ENCODE measurements at places on chromosomes 13 and 19.

DNA sequence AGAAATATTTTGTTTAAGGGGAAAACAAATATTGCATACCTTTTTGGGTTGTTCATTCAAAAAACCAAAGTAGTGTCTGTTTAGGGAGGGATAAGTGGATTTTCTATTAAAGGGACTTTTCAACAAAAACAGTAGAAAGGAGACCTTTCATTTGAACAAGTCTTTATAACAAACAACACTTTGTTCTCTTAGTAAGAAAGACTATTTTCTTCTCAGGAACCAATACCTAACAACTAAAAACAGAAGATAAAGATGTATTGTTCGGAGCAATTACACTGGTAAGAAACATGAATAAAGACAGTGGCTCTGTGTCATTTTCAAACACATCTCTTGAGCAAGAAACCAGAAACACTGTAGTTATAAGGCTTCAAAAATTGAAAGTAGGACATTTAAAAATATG lies 1610.1 kb upstream of the PCDH20 start:
- DNase-seq, result no peak

GRCh38 chr19:955803-956765 lies 28.1 kb upstream of the WDR18 start:
- no peak for DNase-seq

DNA sequence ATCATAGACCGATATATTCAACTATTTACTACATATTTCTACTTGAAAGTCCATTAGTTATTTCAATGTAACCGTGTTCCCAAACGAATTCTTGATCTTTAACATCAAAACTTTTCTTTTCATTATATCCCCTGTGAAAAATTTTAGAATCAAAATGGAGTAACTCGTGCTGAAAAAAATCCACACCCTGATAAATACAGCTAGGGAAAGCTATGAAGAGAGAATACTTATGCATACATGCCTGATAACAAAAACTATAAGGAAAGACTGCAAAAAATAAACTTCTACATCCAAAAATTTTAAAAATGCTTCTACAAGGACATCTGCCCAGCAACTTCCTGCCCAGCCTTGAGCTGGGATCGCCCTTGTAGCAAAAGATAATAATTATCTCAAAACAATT lies 2458.3 kb upstream of the PCDH20 start:
- no peak for DNase-seq

DNA sequence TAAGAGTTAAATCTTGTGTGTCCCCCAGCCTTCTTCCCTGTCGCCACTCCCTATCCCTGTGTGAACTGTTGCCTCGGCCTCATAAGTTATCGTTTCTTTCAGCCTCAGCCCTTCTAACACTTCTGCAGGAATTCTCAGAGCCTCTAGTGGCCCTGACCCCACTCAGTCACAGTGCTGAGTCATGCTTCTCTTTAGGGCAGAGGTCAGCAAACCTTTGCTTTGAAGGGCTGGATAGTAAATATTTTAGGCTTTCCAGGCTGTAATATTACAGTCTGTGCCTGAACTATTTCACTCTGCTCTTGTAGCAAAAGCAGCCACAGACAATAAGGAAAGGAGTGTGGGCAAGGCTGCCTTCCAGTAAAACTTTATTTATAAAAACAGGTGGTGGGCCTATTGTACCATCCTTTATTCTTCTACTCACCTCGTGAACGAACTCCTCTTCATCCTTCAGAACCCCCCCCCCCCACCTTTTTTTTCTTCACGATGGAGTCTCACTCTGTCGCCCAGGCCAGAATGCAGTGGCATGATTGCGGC lies 22.1 kb downstream of the MYO9B start:
- no peak for DNase-seq

GRCh38 chr19:3547301-3547731 lies 8.3 kb downstream of the TEKTIP1 start:
- no peak for DNase-seq

DNA sequence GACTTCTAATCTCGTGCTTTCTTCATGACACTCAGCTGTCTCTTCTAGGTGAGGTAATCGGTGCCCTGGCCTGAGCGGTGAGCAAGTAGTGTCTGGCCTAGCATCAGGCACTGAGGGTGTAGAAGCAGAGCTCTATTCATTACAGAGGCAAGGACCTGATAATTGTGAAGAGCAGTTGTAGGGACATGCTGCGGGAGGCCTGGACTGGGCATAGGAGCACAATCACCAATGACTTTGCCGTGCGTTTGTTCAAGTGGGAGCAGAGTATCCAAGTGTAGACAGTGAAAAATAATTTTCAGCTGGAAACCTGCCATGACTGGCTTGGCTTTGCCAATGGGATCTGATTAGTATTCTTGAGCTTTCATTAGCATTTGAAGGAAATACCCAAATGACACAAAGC lies 32.1 kb upstream of the DCLK1 start:
- no peak for DNase-seq

- no peak for DNase-seq
Observed at GRCh38 chr13:62176051-62176450, 760.4 kb upstream of the PCDH20 start.

DNA sequence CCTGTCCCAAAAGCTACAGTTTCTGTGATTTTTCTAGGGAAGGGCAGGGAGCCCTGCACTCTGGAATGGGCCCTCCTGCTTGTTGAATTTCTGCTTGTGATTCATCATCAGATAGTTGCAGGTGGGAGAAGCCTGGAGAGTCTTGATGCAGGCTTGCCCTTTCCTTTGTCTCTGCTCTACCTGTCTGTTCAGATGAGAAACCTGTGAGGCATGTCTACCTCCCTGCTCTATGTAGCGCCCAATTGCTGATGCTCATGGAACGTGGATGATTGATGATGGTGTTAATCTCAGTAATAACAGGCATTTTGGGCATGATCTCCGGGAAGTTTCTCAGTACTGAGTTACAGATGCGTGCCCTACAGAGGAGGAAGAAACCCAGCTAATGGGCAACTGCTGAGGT lies 10.9 kb upstream of the CBY2 start:
- no peak for DNase-seq

DNA sequence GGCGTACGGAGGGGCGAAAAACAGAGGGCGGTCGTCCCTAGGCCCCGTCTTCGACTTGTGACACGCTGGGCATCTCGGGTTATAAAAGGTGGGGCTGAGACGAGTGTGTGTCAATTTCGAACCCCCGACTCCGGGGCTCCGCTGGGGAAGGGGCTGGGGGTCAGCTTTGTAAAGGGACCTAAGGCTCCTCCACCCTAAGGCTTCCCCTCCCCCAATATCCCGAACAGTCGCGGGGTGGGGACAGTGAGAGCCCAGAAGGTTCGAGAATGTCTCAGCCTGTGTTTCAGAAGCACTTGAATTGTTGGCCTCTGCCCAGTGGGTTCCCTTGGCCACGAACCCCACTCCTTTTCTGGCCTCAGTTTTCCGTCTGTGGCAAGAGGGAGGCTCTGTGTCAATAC lies 450 bp downstream of the SELENOW start:
- no peak for DNase-seq
